ENCODE measurements at places on chromosomes 5 and 9.
A peak's percentile ranks its signal among the peaks of the same experiment; 100 is the strongest.

DNA sequence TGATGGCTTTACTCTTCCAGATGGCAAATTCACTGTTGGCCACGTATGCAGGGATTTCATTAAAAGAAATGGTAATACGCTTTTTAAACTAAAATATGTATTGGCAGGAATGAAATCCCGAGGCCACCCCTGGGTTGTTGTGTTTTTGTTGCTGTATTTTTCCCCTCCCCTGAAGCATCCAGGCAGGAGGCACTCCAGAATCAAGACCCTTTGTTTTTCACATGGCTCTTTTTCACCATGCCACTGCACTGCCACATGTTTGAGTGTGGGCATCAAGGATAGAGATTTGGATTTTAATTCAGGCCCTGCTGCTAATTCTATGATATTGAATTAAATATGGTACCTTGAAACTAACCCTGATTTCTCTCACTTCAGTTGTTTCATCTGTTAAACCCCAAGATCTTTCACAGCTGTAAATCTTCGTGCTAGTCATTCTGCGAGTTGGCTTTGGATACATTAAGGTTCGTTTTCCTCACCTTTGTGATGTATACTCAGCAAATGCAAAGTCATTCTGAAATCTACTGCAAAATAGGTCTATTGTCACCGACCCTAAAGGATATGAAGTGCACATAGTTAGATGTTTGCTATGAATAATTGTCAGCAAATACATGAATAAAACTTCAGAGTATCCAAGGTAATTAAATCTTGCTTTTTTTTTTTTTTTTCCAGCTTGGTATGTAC is 533.4 kb downstream of the PTPRD start:
- DNase-seq = no peak

- no peak for DNase-seq
Measured at GRCh38 chr5:157670662-157671591, at the start of gene C5orf52. C5orf52 (plus strand) TSS chr5:157671533; CDS start chr5:157671615, 82 bp downstream.

DNA sequence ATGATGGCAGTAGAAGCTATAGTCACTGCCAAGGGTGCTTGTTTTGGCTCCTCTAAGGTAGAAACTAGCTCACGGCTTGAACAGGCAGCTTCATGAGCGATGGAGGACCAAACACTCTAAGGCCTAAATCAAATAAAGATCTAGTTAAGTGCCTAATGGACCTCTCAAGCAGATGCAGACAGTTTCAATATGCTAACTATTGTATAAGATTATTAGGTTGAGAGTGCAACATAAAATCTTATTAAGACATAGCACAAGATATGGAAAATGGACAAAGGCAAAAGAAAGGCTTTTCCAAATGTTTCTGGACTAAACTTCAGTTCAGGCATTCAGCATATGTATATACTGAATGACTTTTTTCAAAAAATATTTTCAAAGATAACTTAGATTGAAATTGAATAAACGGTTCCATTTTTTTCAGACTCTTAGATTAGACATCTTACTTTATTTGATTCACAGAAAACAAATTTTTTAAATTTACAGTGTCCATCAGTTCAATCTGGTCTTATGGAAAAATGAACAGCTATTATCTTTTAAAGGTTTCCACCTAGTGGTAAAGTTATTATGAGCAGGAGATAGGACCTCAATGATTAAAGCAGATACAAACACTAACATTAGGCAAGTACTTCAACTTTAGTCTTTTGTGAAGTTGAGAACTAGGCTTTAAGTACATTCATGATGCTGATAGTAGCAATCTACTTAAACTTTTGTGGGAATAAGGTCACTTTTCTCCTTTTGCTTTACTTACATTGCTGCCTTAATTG is 1167.7 kb downstream of the MAT2B start:
- DNase-seq = no peak

- no peak for DNase-seq
Measured at GRCh38 chr9:96051423-96051822, 175.9 kb downstream of the ERCC6L2 start.

- DNase-seq = peak; percentile 42
Measured at GRCh38 chr5:14182761-14183160, 39.6 kb downstream of the TRIO start.

DNA sequence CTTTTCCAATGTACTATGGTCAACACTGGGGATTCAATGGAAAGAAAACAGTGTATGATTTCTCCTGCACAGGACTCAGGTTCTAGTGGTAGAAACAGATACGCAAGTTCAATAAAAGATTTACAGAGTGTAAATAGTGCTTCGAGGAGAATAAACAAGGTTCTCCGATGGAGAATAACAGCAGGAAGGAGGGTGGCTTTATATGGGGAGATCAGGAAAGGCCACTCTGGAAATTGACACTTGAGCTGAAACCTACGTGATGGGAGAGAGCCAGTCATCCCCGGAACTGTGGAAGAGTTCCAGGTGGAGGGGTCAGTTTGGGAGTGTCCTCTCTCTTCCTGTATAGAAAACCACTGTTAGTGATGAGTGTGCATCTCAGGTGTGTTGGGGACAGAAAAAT is 65.9 kb downstream of the GARNL3 start:
- no peak for DNase-seq

DNA sequence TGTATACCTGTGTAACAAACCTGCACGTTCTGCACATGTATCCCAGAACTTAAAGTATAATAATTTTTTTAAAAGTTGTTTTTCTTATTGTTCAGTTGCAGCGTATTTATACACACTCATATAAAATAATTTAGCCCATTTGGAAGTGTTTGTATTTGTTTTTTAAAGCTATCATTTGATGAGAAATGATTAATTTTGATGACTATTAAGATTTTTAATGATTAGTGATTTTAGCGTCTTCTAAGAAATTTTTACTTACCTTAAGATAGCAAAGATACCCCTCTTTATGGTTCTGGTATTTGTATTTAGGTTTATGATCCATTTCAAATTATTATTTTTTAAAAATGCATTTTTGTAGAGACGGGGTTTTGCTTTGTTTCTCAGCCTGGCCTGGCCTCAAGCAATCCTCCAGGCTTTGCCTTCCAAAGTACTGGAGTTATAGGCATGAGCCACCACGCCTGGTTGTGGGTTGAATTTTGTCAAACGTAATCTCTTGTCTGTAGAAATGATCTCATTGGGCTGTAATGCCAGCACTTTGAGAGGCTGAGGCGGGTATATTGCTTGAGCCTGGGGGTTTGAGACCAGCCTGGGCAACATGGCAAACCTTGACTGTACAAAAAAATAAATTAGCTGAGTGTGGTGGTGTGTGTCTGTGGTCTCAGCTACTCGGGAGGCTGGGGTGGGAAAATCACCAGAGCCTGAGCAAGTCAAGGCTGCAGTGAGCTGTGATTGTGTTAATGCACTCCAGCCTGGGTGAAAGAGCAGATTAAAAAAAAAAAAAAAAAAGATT is 26.9 kb downstream of the CSNK1G3 start:
- peak; percentile 19 for DNase-seq

DNA sequence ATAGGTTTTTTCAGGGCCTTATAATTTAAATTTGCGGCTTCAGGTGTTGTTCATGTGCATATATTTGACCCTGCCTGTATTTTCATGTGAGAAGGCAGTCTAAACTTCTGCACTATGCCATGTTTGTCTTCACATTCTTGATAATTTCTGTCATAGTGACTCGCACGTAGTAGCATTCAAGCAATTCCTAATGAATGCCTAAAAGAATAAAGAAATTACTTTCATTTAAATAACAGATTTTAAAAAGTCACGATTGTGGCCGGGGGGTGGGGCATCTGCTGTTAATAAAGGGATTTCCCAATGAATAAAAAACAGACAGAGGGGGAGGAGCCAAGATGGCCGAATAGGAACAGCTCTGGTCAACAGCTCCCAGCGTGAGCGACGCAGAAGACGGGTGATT is 318.0 kb downstream of the ADAMTS6 start:
- no peak for DNase-seq

All from neural progenitor cell (in vitro differentiated cells).